ENCODE measurements at places on chromosomes 12 and 14.

DNA sequence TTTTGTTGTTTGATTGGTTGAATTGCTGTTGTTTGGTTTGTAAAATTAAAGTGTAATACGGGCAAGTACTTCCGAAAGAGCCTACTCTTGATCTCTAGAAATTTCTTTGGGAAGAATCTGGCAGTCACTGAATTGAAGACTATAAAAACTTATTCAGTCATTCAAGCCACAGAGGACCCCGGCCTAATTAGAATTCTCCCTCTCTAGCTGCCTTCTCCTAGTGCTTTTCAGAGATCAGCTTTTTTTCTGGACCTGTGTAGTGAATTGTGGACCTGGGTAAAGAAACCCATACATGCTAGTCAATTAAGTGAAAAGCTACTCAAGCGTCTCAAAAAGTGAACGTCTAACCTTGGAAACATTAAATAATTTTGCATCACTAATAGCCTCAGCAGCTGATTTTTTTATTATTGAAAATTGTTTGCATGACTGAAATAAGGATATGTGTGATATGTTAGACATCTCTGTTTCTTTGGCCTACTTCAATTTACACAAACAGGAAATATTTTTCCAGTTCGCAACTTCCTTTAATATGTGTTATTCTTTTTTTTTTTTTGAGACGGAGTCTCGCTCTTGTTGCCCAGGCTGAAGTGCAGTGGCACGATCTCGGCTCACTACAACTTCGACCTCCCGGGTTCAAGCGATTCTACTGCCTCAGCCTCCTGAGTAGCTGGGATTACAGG, 27.2 kb downstream of the EFCAB11 start:
- no peak for DNase-seq

DNA sequence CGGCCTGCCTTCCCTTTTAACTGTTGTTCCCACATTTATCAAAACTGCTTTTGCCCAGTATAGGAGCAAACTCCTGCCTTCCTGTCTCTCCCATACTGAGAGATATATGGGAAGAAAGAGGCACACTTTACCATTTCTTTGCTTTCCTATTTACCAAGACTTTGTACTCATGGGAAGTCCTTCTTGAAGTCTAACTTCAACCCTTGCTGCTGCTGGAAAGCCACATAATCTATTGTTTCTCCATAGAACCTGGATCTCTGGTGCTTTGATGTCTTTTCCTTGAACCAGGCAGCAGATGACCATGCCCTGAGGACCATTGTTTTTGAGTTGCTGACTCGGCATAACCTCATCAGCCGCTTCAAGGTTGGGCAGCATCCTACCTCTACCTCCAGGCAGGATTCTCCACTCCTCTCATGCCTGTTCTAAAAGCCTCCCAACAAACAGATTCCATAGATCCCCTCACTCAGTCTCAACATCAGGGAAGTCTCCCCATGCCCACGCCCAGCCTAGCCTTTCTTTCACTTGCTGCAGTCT, 18.4 kb downstream of the PPP1R1A start:
- no peak for DNase-seq

GRCh38 chr14:89720741-89721729, 233.5 kb downstream of the EFCAB11 start:
- peak; percentile 90 for DNase-seq

GRCh38 chr14:88551980-88552431, 2.8 kb downstream of the PTPN21 start:
- no peak for DNase-seq

DNA sequence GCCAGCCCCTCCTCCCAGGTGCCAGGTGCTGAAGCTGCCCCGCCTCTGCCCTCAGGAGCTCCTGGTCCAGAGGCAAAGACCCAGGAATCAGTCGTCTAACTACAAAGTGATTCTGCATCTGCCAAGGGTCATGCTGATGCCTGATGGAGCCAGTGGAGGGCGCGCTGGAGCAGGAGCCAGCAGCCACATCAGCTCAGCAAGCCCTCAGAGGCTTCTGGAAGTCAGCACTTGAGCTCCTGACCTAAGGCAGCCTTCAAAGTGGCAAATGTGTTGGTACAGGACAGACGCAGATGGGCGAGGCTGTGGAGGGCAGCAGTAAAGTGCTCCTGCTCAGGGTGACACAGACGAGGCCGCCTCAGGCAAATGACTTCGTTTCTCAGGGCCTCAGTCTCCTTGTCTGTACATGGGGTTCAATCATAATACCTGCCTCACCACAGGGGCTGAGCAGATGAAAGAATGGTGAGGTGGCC, 10.9 kb downstream of the C12orf43 start:
- DNase-seq, result peak; percentile 24

GRCh38 chr14:87155856-87156488, 837.0 kb downstream of the GALC start:
- DNase-seq, result no peak

DNA sequence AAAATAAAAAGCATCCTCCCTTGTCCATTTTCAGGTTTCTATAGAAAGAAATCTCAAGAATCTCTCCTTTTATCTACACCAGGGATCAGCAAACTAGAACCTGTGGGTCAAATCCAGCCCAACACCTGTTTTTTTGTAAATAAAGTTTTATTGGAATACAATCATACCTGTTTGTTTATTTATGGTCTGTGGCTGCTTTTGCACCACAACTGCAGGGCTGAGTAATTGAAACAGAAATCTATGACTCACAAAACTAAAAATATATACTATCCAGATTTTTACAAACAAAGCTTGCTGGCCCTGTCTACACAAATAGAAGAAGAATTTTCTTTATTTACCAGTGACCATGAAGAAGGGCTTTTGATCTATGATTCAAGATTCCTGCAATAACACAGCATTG, 95.1 kb upstream of the COCH start:
- DNase-seq, result no peak

DNA sequence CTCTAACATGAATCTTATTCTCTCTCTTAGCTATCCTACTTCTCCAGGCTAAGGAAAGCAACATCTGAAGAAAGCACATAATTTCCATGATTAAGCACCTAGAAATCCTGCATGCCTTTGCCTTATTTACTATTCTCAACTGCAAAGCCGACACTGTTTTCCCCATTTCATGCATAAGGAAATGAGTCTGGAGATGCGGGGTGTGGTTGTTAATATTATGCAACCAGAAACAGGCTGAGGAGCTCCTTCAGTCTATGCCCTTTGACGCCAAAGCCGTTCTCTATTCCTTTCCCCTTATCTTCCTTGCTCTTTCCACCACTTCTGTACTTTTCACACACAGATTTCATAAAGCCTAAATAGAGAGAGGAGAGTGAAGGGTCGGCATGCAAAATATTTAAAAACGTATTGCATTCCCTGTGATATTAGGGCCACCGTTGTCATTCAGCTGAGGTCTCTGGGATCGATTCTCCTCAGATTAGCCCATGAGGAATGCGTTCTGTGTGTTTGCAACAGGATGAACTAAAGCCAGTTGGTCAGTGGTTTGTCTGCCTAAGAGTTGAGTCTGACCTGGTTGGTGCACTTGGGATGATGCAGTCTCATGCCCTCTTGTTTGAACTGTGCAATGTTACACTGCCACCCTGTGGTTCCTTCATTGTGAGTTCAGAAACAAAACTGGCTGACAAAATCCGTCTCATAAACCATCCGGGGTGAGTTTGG, 53.1 kb upstream of the PLEKHG7 start:
- peak; percentile 68 for DNase-seq

- no peak for DNase-seq
Measured at GRCh38 chr12:109531411-109531810, 41.9 kb downstream of the MMAB start.

DNA sequence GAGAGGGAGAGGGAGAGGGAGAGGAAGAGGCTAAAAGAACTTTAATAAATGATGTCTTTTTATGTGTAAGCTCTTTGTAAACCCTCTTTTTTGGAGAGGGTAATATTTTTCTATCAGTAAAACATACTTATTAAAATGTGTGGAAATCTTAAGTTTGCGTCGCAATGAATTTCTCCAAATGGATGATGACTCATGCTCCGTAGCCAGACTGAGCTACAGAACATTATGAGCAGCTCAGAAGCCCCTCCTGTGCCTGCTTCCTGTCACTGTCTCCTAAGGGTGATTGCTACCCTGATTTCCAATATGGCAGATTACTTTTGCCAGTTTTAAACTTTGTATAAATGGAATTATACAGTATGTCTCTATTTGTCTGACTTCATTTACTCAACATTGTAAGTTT, 13.0 kb upstream of the PYGL start:
- no peak for DNase-seq

GRCh38 chr14:69327507-69327906, 67.5 kb downstream of the GALNT16 start:
- DNase-seq, result no peak

GRCh38 chr12:77592836-77593235, 237.9 kb upstream of the NAV3 start:
- DNase-seq, result no peak

- DNase-seq, result no peak
Measured at GRCh38 chr12:94203181-94203546, 54.8 kb downstream of the PLXNC1 start.

DNA sequence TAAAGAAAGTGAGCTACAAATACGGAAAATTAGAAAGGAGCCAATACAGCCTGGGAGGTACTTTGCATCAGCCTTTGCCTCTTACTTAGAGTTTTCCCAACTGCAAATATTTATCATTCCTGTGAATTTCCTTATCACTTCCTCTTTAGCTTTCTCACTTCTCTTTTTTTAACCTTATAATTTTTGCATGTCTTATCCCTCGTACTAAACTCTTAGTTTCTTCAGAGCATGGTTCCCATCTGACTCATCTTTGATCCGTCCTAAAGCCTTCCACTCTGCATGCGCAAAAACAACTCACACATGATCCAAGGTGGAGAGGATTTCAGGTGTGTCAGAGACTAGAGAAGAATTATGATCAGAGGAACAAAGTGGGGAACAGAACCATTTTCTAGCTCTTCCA, 9.6 kb upstream of the SNAPC1 start:
- DNase-seq, result no peak

- DNase-seq, result no peak
Measured at GRCh38 chr12:69067713-69068112, 134.7 kb upstream of the CPM start.

- peak; percentile 74 for DNase-seq
Measured at GRCh38 chr12:6632026-6632983, 3.5 kb downstream of the LPAR5 start.

- DNase-seq, result no peak
Measured at GRCh38 chr14:89695846-89696245, 258.7 kb downstream of the EFCAB11 start.

GRCh38 chr14:99687284-99688209, 3.4 kb downstream of the CYP46A1 start:
- DNase-seq, result peak; percentile 18

GRCh38 chr14:97074456-97074855, 277.3 kb downstream of the VRK1 start:
- DNase-seq, result no peak

DNA sequence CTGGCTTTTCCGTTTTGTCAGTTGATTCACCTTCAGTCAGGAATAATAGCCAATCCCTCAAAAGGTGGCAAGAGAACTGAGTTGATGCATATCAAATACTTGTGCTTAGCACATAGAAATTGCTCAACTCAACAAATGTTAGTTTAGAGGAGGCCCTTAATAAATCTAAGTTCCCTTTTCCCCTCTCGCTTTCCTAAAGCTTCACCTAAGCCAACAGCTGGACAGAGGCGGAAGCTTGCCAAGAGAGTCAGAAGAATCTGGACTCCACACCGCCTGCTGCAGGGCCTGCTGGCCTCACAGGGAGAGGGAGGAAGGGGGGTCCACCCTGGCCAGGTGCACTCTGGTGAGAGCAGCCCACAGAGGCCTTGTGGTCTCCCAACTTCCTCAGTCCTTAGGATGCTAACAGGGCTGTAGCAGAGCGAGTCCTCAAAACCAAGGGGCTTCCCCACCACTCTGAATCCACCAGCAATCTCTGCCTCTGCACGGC, 213.1 kb downstream of the CHST11 start:
- peak; percentile 15 for DNase-seq

- DNase-seq, result no peak
Measured at GRCh38 chr14:97413022-97413539, 615.9 kb downstream of the VRK1 start.

GRCh38 chr12:122886851-122887818, 8.8 kb downstream of the VPS37B start:
- peak; percentile 15 for DNase-seq
